ENCODE measurements at places on chromosomes 6 and 20. TPM values are rescaled to one million over a fixed set of nuclear protein-coding genes. Genes with fewer than 3 reads are reported as not detected.

The MRAP2 gene
- polyA plus RNA-seq: 3.2 TPM

The CLPSL2 gene
- not detected for polyA plus RNA-seq

The SLC17A2 gene
- polyA plus RNA-seq: 0.86 TPM

The DPPA5 gene
- not detected for polyA plus RNA-seq

DNA sequence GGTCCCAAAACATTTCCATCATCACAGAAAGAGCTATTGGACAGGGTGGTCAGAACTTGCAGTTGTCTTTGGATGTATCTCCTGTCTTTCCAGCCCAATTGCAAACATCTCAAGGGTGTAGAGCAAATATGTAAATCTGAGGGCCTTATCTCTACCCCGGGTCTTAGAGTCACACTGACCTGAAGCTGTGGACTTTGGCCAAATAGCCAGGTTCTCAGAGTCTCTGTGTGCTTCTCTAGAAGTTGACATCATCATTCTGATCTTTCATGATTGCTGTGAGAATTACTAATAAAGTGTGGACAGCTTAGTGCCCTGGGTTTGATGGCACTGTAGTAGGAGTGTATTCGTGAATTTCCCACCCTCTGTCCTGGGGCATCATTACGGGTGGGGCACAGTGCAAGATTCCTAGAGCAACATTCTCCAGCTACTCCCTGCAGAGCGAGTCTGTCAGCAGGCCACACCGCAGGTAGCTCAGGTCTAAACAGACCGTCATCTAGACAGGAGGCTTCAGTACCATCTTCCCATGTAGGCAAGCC, 71.1 kb downstream of the SLC24A3 start:
- DNase-seq: no peak

DNA sequence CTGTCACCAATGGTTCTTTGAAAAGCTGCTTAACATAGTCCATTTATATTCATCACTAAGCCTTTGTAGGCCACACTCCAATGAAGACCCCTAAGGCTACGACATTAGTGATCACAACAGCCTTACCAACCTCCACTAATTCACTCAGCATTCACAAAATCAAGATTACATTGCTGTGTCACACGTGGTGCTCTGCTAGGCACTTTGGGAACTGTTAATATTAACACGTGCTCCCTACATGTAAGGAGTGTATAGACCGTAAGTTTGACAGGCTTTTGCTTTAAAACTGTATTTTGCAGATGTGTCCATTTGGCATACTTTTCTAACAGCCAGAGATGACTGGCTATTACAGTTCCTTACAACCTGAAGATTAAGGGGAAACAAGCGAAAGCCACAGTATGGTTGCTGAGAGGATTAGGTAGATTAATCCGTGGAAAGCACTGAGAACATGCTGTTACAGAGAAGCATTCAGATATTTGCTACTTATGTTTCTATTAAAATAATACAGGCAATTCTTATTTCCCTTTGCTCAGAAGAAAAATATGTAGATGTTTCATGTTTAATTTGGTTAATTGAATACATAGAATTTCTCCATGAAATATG, 69.7 kb downstream of the SAMD3 start:
- DNase-seq: no peak

DNA sequence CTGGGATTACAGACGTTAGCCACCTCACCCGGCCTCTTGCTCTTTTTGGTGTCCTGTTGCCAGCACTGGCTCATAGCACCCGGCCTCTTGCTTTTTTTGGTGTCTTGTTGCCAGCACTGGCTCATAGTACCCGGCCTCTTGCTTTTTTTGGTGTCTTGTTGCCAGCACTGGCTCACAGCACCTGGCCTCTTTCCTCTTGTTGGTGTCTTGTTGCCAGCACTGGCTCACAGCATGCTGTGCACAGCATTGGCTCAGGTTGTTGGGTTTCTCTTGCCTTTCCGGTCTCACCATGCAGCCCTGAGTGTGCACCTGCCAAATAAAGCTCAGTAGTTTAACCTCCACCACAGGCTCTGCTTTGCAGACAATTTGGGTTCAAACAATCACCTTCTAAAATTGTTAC, 208.2 kb downstream of the THBS2 start:
- DNase-seq: no peak

GRCh38 chr6:2026133-2026532, 219.3 kb downstream of the GMDS start:
- DNase-seq: no peak

GRCh38 chr6:139531148-139532115, 157.0 kb upstream of the CITED2 start:
- DNase-seq: no peak

GRCh38 chr20:39214828-39215227, 252.7 kb downstream of the DHX35 start:
- no peak for DNase-seq

Data from left kidney (tissue), 8 donors.